ENCODE measurements at places on chromosomes 11 and 22. TPM values are rescaled to one million over a fixed set of nuclear protein-coding genes. Genes with fewer than 3 reads are reported as not detected.

DNA sequence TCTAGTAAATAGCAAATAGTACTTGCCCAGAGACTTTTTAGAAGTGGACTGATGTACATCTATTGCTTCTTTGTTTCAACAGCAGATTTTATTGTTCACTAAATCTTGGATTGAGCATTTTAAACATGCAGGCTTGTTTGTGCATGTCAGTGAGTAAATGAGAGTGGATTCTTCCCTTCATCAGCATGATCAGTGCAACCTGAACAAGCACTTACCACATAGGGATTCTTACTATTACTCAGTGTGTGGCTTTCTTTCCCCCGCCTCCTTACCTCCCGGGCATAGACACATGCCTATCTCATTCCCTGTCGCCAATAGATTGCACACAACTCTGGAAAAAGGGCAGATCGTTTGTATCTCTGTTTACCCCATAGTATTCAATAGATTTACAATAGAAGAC lies 197.5 kb downstream of the C11orf87 start:
- DNase-seq = no peak

DNA sequence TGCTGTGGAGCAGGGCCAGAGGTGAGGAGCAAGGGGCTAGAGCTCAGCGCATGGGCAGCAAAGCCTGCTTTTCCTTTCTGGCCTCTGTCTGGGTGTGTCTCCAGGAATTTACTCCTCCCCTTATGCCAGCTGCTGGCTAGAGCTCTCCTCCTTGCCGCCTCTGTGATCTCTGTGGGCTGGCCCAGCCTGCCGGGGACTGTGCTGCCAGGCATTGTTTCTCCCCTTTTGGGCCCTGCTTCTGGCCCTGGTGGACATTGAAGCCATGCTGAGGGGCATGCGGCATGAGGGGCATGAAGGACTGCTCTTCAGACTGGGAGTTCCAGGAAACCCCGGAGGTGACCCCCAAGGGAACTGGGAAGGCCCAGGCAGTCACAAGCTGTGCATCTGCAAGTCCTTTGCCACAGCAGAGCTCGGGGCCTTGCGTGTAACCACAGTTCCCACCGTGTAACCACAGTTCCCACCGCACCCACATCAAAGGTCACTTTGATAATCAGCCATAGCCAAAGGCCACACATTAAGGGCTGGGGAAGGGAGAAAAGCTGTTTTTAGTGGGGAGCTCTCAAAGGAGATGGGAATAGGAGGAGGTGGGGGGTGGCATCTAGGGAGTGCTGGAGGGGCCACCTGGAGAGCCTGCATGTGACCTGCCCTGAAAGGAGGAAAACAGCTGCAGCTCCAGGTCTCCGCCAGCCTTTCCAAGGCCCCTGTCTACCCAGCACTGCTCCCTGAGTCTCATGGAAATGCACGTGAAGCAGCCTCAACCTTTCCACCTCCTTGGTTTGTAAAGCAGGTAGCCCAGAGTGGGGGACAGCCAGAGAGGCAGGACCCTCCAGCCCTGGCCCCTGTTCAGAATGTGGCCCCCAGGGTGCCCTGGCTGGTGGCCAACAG lies 62.3 kb downstream of the PPFIBP2 start:
- DNase-seq = peak; percentile 43

DNA sequence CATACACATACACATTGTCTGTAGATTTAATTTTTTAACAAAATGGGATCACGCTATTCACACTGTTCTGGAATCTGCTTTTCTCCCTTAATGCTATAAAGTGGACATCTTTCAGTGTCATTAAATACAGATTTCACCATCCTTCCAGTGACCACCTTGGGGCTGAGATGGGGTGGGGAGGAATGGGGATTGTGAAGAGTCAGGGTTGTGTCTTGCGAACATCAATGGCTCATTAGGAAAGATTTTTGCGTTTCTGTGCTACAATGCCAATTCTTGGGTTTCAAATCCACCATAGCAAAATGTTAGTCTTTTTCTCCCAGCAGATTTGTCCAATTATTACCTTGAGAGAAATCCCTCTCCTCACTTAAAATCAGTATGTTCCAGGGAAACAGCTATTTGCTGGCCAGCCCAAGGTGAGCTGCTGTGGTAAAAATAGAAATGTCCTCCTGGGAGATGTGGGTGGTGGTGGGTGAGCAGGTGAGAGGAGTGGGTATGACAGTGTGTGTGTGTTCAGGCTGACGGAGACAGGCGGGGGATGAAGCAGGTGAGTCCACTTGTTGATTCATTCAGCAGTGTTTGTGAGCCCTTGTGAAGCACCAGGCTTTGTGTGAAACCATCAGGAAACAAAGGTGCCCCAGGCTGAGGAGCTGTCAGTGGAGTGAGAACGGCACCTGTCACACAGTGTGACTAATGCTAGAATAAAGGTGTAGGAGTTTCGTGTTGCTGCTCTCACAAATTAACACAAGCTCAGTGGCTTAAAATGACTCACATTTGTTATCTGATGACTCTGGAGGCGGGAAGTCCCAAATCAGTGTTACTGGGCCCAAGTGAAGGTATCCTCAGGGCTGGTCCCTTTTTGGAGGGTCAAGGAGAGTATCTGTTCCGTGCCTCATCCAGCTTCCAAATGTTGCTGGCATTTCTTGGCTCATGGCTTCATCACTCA lies 1.7 kb upstream of the CBX6 start:
- no peak for DNase-seq

- DNase-seq = no peak
Observed at GRCh38 chr11:70079691-70080090, 1.6 kb downstream of the ANO1 start.

GRCh38 chr22:20644071-20644642 lies 129.8 kb upstream of the SERPIND1 start:
- DNase-seq = no peak

GRCh38 chr11:130644187-130644586 lies 195.7 kb downstream of the ADAMTS15 start:
- DNase-seq = peak; percentile 80

- DNase-seq = peak; percentile 54
Observed at GRCh38 chr11:79438631-79439409, 2.0 kb downstream of the TENM4 start.

DNA sequence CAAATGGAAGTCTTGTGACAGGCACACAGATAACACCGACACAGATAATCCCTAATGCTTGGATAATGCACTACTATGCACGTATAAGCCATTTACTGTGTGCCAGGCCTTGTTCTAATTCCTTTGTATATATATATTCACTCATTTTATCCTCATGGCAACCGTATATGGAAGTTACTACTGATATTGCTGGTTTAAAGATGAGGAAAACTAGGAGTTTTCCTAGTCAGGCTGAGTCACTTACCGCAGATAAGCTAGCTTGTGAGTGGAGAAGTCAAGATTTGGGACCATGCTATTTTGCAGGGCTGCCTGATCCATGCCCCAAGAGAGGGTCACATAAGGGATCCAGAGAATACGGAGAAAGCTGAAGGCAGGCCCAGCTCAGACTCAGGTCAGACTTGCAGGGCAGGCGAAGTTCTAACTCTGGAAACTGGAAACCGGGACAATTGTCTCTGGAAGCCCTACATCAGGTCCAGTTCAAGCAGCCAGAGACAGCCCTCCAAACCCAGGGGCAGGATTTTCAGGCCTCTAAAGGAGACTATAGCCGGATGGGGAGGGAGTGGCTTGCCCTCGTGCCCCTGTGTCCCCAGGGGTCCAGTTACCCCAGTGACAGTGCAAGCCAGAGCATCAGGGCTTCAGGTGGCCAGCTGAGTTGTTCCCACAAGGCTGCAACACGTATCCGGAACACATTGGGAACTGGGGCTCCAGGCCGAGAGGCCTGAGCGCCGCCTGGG lies 534.8 kb downstream of the INSC start:
- DNase-seq = no peak

GRCh38 chr22:27107824-27108223 lies 450.4 kb downstream of the MIAT start:
- no peak for DNase-seq

DNA sequence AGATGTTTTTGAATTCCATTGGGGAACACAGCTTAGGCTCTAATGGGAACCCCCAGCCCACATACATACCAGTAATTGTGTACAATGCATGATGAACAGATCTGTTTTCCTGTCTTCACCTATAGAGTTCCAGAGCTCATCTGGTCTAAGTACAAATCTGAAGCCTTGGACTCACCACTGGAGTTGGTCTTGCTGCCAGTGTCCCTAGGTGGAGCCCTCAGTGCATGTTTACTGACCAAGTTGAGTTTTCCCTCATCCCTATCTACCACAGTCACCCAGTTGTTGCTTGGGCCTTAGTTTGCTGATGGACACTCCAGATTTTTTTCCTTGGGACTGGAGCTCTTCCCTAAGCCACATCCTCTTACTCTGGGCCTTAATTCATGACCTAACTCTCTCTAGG lies 159.2 kb upstream of the DDI1 start:
- no peak for DNase-seq

GRCh38 chr11:32316232-32316631 lies 119.1 kb downstream of the WT1 start:
- no peak for DNase-seq

DNA sequence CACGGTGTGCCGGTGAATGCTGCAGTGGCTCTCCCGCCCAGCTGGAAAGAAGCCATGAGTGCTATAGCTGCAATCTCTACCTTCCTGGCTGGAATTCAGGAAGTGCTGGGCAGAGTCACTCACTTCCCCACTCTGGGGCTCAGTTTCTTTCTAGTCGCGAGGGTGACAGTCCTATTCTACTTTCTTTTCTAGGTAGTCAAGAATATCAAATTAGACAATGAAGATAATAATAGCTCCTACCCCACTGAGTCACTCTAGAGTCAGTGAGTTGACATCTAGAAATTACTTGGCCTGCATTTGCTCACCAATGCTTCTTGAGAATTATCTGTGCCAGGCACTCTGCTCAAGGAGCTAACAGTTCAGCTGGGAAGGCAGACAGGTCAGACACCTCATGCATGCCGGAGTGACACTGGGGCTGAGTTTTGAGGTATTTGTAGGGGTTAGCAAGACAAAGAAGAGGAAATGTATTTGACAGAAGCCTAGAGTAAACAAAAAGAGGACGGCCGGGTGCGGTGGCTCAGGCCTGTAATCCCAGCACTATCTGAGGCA lies 3.2 kb downstream of the CENPM start:
- DNase-seq = no peak

- peak; percentile 71 for DNase-seq
Observed at GRCh38 chr11:17388609-17389210, at the start of gene KCNJ11. Gene KCNJ11 (minus strand): TSS chr11:17388659. CDS start chr11:17388091, 568 bp downstream.

DNA sequence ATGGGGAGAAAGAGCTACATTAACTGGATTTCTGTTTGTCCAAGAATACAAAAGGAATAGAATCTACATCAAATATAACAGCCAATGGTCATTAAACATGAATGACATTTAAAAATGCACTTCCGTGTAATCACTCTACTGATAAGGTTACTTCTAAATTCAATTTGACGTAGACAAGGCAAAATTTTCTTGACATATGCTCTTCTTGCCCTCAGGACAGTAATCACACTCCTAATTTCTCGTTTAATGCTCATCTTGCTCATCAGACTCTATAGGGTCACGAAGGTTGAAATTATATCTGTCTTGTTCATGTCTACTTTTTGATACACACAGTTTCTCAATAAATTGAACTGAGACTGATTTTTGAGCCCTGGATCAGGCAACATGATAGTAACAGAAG lies 58.4 kb downstream of the NARS2 start:
- no peak for DNase-seq

DNA sequence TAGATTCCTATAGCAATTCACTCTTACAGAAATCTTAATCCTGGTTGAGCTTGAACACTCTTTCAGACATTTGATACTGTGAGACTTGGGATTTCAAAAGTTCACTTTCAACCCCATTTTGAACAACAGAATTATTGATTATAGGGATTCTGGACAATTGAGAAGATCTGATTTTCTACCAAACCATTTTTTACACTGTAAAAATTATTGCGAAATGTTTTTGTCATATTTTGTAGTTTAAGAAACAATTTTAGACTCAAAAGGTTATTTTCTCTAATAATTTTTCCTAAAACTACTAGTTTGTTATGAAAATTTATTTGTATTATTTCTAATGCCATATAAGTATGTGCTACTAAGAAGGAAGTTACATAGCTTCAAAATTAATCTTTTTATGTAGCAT lies 36.4 kb downstream of the PIWIL4 start:
- DNase-seq = no peak

- peak; percentile 50 for DNase-seq
Observed at GRCh38 chr11:10294290-10294953, 403 bp upstream of the SBF2 start.

DNA sequence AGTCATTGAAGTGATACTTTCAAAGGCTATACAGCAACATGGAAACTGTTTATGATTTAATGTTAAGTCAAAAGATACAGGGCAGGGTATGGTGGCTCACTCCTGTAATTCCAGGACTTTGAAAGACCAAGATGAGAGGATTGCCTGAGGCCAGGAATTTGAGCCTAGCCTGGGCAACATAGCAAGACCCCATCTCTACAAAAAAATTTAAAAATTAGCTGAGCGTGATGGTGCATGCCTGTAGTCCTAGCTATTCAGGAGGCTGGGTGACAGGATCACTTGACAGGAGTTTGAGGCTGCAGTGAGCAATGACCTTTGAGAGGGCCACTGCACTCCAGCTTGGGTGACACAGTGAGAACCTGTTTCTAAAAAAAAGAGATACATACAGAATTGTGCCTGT lies 39.3 kb upstream of the ZBED5 start:
- DNase-seq = no peak

- no peak for DNase-seq
Observed at GRCh38 chr11:113199866-113200265, 114.5 kb upstream of the TTC12 start.

DNA sequence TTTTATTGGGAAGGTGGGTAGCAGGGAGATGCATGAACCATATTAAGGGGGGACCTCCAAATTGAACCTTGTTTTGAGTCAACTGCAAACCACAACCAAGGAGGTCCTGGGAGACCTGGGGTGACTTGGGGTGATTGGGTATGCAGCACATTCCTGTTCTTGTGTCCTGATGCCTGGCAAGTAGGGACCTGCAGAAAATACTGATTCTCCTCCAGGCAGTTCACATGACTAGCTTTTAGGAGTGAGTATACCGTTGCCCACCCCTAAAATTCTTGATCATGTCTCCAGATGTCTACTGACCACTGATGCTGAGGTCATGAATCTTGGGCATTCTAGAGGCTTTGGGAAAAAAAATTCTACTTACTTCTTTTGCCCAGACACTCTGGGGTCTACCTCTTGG lies 6.3 kb downstream of the EHF start:
- DNase-seq = no peak

The APOBEC3B gene
- total RNA-seq = 28.1 TPM

The DBX1 gene
- total RNA-seq = 0.15 TPM

The C1QTNF4 gene
- total RNA-seq = 8.7 TPM

The KCTD17 gene
- 34.1 TPM for total RNA-seq

The CRYBA4 gene
- total RNA-seq = 0.52 TPM

The C11orf86 gene
- not detected for total RNA-seq

The SEC14L6 gene
- 1.1 TPM for total RNA-seq

The NCR3LG1 gene
- total RNA-seq = 0.94 TPM

The BCO2 gene
- 0.31 TPM for total RNA-seq

The HTR3A gene
- 4.1 TPM for total RNA-seq

The KCTD14 gene
- total RNA-seq = 12.5 TPM
